EH (cell line): ENCODE measurements at places on chromosomes 1 and 21.

DNA sequence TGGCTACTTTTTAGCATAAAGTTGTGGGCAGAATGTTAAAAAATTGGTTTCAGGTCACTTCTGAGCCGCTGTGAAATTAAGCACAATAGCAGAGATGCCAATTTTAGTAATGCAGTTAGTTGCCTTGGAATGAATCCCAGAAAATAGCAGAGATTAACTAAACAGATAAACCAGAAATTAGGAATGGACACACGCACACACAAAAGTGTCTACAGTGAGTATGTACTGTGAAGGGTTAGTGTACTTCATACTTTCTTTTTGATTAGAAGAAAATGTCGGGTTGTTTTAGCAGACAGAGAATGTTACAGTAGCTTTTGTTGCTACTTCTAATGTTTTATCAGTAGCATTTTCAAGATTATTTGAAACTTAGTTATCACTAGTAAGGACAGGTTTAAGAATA lies 106.7 kb downstream of the LEPR start:
- DNase-seq = peak; percentile 93

- DNase-seq = no peak
Measured at GRCh38 chr1:228061411-228062084, 21.0 kb upstream of the ARF1 start.

DNA sequence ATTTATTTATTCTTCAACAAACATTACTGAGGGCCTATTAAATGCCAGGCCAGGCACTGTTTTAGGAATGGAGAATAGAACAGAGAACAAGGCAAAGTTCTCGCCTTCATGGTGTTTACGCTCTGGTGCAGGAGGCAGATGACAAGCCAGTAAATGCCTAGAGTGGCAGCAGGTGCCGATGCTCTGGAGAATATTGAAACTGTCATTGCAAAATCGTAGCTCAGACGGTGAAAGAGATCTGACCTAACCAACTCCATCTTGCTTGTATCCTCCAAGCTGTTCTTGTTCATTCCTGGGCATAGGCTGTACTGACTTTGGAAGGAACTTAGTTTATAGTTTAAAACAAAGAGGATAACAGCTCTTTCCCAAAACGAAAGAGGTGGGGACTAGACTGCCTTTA lies 13.5 kb upstream of the ENO1 start:
- DNase-seq = no peak

- DNase-seq = no peak
Measured at GRCh38 chr1:86470859-86471258, 2.1 kb downstream of the CLCA1 start.

- no peak for DNase-seq
Measured at GRCh38 chr1:176896216-176896615, 268.3 kb downstream of the ASTN1 start.

DNA sequence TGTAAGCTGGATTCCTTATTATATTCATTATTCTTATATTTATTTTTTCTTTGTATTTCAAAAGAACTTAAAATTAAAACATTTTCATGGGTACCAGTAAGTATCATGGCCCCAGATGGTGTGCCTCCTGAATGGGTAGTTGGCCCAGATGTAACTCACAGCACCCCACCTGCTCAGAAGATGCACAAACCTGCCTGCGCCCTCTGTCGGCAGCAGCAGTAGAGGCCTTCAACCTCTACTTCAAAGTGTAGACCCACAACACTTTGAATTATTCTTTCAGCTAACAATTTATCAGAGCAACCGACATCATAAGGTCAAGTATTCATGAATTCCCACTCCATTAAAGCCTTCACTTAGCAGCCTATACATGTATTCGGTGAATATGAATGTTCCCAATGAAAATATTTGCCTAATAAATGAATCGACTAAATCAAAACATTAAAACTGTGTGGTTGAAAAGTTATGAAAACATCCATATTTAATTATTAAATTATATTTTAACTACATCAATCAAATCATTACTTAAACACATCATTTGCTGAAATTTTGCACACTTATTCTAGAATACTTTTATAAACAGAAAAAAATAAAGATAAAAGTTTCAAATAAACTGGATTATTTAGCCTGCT lies 25.4 kb downstream of the PIGM start:
- DNase-seq = peak; percentile 73

DNA sequence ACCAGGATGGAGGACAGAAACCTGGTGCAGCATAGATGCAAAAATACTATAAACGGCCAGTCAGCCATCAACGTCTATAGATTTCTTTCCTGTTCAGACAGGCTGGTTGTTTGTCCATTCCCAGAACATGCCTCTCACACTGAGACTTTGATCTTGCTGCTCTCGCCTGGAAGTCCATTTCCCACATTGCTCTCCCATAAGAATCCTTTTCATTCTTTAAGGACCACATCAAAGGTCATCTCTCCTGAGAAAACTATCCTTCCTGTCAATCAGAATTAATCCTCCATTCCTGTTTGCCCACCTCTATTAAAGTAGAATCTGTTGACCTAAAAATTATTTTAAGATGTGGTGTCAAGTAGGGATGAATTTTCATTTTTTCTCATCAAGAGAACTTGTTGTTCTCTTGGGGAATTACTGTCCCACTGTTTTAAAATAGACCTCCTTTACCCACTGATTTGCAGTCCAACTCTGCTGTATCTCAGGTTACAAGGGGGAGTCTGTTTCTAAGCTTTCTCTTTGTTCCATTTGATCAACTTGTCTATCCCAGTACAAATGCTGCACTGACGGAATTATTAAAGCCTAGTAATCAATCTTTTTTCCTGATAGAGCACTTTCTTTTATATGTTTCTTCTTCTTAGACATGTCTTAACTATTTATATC lies 172.7 kb downstream of the PATJ start:
- no peak for DNase-seq

DNA sequence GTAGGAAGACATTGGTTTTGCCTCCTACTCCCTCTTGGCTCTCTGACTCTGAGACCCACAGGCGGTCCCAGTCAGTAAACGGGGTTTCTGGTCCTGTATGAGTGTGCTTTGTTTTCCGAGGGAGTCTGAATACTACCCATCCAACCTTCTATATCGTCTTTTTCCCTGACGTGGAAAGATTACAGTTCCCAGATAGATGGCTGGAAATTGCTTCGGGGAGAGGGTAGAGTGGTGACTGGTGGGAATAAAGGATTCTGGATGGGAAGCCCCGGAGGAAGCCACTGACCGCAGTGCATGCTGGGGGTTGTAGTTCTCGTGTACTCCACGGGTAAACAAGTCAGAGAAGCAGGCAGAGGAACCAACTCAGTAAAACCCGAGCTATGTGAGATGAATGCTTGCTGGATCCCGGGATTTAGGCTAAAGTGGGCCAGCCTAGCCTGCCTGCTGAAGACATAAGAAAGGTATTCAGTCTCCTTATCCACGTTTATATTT lies 66.2 kb upstream of the IRF2BP2 start:
- peak; percentile 78 for DNase-seq

DNA sequence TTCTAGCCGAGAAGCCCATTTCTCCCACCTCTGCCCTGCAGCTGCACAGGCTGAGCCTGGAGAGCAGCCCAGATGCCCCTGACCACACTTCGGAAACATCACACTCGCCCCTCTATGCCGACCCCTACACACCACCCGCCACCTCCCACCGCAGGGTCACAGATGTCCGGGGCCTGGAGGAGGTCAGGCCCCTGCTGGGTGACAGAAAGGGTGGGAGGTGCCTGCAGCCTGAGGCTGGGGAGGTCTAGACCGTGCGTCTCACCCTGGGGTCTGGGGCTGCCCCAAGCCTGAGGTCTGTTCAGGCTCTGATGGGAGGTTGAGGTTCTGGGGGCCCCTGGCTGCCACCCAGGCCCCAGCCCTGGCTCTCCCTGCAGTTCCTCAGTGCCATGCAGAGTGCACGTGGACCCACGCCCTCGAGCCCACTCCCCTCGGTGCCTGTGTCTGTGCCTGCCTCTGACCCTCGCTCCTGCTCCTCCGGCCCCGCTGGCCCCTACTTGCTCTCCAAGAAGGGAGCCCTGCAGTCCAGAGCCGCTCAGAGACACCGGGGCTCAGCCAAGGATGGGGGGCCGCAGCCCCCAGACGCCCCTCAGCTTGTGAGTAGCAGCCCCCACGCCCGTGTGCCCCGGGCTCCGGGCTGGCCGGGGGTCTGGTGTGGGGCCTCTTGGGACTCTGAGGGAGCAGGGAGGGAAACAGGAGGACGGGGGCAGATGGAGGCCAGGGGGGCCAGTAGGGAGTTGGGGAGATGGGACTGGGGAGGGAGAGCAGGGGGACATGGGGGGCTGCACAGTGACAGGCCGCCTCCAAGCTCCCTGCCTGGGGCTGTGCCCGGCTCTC lies 7.4 kb downstream of the PLEKHN1 start:
- no peak for DNase-seq

DNA sequence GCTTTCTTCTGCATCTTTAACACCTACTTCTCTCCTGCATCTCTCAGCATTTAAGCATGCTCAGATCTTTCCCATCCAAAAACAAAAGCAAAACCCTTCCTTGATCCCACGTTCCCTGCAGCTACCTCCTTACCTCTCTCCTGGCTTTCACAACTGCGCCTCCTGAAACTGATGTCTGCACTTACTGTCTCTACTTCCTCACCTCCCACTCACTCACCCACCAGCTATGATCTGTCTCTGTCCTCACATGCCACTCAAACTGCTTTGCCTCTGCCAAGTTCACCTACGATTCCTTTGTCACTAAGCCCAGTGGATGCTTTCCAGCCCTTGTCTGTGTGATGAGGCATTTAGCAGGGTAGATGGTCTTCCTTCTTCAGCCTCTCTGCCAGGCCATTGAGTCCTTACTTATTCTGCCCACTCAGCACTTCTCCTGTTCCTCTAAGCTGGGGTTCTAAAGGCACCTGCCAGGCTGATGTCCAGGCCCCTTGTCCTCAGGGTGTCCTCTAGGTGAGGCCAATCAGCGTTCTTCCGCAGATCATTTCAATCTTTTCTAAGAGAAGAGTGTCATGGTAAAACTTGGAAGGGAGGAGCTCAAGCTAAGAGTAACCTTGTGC lies 10.0 kb upstream of the GJB3 start:
- DNase-seq = no peak

- DNase-seq = peak; percentile 69
Measured at GRCh38 chr1:208223136-208223535, 21.0 kb downstream of the PLXNA2 start.

GRCh38 chr1:159201642-159202041 lies 3.0 kb upstream of the ACKR1 start:
- no peak for DNase-seq

DNA sequence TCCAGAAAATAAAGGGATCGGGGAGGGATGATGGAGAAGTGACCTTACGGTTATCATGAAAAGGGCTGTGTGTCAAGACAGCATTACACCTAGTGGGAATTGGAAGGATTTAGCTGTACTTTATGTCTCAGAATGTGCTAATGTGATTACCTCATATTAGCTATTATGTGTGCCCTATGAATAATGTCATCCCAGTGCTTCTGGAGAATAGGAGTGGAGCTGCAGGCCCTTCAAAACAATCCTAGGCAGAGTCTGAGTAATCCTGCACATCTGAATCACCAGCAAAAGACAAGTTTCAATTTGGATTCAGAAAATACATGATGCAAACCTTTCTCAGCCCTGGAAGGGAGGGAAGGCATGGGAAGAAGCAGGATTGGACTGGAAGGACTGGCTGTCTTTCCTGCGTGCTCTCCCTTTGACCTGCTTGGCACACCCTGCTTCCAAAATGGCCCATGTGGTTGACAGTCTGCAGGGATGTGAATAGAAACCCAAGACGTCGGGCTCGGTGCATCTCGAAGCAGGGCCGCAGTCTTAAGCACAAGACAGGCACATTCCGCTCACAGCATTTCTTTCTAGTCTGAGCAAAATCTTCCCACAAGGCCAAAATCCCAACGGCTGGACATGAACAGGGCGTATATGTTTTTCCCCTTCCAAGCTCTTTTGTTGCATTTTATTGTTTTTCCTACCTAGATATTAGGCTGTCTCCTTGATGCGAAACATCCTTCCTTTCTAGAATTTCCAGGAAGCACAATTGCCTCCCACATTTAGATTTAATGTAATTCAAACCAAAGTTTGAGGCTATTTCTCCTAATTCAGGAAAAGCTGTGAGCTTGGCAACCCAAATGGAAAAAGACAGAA lies 54.3 kb upstream of the TARBP1 start:
- peak; percentile 96 for DNase-seq
